MM.1S (cell line): ENCODE measurements at places on chromosomes 2 and 18.

DNA sequence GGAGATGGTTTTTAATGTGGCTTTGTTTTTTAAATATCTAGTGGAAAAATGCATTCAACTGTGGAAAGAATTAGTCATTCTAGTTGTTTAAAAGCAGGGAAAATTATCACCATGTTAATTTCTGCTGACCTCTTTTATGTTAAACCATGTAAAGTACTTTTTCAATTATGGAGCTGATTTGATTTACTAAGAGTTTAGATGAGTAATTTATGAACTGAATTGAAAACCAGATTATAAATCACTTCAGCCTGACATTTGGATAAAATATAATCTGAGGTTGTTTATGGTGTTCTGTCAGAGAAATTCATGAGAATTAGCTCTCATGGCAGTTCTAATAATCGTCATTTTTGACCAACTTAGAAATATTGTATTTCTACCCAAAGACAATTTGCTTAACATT is 11.6 kb downstream of the ITGA4 start:
- no peak for DNase-seq

- DNase-seq, result no peak
Observed at GRCh38 chr2:28469304-28469703, 26.6 kb upstream of the PLB1 start.

DNA sequence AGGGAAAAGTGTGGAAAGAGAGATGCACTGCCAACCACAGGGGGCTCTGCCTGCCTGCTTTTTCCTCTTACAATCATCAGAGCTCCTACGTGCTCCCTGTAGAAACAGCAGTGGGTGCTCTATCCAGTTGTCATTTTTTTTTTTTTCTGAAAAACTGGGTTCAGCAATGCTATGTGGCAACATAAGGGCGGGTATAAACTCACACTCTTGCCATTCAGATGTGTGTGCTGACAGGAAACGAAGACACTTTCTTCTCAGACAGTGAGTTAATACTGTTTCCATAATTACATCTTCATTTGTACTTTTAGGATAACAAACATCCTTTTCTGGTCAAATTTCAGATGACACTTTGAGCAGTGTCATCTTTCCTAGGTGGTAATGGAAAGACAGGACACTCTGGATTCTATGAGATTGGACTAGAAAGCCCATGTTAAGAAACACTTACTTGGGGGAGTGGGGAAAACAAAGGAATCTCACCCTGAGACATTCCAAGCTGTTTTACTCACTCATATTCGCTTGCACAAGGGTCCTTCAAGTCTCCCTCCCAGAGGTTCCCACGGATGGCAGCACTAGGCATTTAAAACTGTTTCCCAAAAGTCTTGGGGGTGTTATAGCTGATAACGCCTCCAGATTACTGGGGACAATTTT is 41.3 kb downstream of the CCDC93 start:
- DNase-seq, result no peak

DNA sequence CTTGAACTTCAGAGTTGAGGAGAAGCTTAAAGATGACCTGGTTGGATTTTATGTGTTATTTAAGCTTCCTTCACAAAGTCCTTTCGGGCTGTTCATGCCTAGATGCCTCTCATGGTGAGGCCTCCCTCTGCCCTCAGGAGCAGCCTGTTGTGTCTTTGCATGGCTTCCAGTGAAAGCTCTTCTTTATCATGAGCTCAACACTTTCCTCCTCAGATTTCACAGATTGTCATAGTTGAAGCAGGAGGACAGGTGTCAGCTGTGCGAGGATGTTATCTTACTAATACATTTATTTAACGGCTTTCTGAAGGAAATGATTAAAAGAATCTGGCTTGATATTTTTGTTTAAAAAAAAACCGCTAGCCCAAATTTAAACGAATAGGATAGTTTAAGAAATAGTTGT is 48.8 kb upstream of the ITSN2 start:
- no peak for DNase-seq

- no peak for DNase-seq
Observed at GRCh38 chr18:45253056-45253565, 362.2 kb upstream of the SLC14A2 start.

GRCh38 chr2:62461707-62462106 is 44.3 kb downstream of the TMEM17 start:
- no peak for DNase-seq

- DNase-seq, result no peak
Observed at GRCh38 chr2:205022841-205023240, 477.6 kb downstream of the PARD3B start.

DNA sequence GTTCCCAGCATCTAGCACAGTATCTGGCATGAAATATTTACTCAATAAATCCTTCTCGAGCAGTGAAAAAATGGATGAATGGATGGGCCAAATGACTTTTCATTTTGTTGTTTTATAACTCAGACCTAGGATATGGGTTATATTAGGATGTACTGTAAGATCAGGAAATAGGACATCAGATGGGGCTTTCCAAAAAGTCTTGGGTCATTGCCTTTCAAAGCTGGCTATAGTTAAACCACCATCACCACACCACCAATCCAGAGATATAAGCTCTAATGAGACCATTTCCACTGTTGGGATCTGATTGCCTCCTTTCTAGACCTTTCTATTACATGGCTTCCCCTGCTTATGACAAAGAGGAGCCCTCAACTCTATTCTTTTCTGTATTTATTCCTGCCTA is 525.0 kb upstream of the TCF4 start:
- DNase-seq, result no peak

DNA sequence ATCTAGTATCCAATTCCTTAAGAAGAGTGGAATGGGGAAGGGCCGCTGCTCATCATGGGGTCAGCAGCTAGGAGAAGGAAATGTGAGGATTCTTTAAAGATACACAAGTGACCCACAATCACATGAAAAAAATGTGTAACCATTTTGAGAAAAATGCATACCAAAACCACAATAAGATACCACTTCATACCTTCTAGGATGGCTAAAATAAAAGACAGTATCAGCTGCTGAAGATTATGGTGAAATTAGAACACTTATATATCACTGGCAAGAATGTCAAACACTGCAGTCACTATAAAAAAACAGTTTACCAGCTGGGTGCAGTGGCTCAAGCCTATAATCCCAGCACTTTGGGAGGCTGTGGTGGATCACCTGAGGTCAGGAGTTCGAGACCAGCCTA is 67.9 kb downstream of the C2orf74 start:
- DNase-seq, result no peak

- DNase-seq, result peak; percentile 15
Observed at GRCh38 chr2:29336341-29337241, 221.4 kb downstream of the CLIP4 start.

DNA sequence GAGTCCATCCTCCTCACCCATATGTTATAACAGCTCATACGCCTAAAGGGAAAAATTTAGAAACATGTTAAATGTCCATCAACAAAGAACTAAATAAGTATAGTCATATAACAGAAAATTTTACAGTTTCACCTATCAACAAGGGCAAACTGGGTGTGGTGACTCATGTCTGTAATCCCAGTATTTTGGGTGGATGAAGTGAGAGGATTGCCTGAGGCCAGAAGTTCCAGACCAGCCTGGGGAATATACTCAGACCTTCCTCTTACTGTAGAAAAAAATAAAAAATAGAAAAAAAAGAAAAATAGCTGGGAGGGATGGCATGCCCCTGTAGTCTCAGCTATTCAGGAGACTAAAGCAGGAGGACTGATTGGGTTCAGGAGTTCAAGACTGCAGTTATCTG is 48.3 kb upstream of the GULP1 start:
- DNase-seq, result no peak

GRCh38 chr2:63743982-63744966 is 97.4 kb upstream of the UGP2 start:
- no peak for DNase-seq

GRCh38 chr2:122421775-122422174 is 666.3 kb downstream of the TSN start:
- DNase-seq, result no peak

DNA sequence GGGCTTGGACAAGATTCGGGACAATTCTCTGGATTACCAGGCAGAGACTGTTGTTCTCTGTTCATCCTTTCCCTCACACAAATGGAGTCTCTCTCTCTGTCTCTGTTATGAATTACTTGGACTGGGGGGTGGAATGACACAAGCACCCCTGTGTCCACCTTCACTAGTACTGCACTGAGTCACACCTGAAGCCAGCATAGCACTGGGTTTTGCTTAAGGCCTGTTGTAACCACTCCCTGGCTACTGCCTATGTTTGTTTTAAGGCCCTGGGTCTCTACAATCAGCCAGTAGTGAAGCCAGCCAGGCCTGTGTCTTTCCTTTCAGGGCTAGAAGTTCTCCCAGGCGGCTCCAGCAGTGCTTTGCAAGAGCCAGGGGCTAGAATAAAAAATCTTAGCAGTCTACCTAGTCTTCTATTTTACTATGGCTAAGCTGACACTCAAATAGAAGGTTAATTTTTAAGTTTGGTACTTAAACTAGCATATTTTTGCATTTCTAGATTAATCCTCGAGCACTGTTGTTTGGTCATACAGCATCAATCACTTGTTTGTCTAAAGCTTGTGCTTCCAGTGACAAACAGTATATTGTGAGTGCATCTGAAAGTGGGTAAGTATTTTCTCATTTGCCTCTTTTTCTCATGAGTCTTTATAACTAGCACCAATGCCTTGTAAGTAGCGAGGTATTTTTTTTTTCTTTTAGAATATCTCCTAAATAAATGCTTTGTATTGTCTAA is 27.8 kb downstream of the WDR7 start:
- DNase-seq, result no peak

DNA sequence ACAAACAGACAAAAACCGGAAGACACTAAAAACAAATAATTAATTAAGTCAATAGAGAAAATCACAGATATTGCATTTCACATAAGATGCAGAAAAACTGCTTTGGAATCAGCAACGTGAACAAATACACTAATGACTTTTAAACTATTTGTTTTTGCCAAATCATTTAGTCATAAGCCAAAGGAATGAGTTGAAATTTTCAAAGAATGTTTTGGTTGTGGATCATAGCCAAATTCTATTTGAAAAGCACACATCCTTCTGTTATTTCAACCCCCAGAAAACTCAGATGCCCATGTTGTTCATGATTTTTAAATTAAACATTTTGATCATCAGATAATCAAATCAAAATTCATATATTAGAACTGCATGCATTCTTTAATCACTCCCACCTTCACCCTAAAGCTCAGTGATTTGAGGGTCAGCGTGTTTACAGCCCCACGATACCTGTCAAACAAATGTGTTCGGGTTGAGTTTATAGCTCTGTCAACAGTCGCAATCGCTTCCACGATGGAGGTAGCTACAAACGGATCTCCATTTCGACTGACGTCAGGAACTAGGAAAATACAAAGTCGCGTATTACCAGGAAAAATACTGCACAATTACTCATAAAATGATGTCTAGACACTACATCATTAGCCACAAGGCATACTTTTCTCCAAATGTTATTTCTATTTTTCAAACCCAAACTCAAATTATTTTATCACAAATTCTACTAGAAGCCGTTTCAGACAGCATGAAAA is 90.2 kb downstream of the PXDN start:
- DNase-seq, result no peak

DNA sequence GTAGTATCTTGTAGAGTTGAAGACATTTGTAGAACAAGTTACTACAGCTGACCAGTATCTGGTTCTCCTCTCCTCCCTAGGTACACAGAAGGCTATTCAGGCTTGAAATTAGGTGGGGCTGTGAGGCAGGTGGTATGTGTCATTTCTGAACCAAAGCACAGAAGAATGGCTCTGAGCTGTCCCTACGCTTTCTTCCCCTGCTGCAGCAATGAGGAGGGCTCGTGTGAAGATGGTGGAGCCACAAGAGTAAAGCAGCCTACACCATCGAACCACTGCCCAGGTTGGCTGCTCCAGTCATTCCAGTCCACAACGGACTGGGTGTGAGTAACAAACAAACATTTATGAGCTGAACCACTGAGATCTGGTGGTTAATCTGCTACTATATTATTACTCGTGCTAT is 148.9 kb downstream of the DTNB start:
- no peak for DNase-seq

DNA sequence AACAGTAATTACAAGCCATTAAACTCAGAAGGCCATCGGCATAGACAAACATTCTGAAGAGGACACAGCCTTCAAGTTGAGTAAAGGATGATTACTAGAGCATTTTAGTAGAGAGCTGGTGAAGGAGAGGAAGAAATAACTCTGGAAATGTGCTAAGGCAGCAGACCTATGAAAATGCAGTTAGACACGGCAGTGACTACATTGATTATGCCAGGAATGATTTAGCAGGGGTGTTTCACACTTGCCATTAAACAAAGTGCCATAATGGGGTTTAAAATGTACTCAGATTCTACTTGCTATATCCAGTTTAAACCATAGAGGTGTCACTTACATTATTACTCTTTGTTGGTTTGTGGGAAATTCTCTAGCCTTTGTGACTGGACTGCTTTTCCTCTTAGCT is 372.3 kb downstream of the CPS1 start:
- no peak for DNase-seq

DNA sequence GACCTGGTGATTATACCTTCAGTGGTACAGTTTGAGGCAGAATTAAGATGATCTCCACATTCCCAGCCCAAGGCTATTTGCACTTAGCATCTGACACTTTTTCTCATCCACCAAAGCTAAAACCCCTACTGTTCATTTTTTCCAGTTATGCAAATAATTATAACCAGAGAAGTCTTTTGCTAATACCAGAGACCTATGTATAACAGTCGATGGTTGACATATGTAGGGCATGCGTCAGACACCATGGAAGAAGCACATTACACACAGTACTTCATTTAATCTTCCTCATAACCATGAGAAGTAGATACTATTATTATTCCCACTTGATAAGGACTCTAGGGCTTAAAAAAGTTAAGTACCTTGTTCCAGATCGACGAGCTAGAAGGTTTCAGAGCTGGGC is 36.5 kb downstream of the AP1S3 start:
- no peak for DNase-seq

DNA sequence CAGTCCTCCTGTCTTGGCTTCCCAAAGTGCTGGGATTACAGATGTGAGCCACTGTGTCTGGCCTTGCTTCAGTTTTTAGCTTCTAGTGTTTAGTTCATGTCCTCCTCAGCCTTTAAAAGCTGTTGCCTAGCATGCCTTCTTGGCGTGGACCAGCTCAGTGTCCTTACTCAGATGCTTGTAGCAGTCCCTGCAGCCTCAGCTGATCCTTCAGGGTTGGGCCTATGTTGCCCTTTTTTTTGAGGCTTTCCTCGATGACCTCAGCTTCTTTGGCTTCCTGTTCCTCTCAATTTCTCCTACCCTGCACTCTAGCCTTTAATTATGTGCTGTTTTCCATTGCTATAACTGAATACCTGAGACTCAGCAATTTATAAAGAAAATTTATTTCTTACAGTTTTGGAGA is 57.7 kb downstream of the TANC1 start:
- DNase-seq, result no peak

- no peak for DNase-seq
Observed at GRCh38 chr2:216385478-216385877, 13.2 kb upstream of the MARCHF4 start.

- peak; percentile 71 for DNase-seq
Observed at GRCh38 chr2:84970210-84970867, 622 bp upstream of the KCMF1 start.
